ENCODE measurements at places on chromosomes 3 and 15.

DNA sequence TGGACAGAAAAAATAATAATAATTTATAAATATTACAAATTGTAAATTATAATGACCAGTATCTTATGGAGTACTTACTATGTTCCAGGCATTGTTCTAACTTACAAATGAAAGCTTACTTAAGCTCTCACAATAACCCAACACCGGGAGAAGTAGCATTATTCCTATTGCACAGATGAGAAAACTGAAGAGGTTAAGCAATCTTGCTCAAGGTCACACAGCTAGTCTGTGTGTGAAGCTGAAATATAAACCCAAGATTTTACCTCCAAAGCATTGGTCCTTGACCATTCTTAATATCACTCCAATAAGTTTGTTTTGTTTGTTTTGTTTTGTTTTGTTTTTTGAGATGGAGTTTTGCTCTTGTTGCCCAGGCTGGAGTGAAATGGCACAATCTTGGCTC lies 43.1 kb downstream of the GBE1 start:
- no peak for DNase-seq

DNA sequence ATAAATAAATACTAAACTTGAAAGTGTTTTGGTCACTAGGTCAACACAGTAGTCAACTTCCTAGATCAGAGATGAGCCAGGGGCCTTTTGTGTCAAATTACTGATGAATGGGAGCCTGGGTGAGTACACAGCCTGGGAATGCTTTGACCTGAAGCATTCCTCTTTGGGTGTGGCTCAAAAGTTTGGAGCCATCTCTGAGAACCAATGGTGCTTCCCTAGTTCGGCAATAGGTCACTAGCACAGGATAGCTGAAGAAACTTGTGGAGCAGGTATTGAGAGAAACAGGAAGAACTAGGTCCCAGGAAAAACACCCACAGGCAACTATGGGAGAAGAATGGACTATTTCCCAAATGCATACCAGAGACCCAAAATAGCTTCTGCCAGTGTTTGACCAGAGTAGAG lies 56.6 kb upstream of the PLXND1 start:
- DNase-seq: no peak

DNA sequence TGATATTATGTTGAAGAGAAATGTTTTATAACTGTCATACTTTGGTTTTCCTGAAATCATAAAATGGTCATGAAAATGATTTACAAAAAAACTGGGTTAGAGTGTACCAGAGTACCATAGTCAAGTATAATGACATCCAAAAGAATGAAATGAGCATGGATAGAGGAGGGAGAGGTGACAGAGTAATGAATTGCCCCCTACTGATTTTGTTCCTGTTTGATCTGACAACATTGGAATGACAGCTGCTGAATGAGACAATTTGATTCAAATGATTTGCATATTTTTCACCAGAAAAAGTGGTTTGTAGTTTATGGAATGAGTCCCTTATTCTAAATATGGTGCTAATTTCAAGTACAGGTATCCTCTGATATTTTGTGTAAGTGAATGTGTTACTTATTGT lies 271.7 kb downstream of the CNTN4 start:
- DNase-seq: no peak

DNA sequence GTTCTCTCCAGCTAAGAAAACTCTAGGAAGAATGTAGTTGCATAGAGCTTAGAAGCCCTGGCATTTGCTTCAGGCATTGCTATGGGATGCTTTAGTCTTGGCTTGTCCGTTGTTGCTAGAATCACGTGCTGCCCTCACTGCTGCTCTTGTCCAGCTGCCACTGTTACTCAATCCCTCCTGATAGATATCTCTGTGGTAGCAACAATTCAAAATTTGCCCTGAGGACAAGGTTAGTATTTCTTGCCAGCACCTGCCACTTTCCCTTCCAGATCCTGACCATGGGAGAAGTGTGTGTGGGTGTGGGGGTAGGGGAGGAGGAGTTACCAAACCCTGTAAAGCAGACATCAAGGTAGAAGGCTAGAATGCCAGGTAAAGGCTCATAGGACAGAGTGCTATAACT lies 113.8 kb downstream of the PPM1L start:
- no peak for DNase-seq

DNA sequence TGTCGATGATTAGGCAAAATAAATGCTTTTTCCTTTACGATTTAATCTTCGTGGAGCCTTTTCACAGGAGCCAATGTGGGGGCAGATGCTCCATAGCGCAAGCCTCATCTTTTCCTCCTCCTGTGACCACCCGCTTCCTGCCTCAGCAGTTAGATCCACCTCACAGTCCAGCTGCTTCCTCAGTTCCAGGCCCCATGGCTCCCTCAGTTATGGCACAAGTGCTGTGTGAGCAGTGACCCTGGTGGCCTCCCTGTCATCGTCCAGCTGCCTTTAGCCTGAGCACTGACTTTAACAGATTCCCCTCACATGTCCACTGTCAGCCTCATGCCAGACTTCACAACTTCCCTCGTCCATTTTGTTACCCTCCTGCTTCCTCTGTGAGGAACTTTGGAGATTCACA lies 424.6 kb upstream of the GBE1 start:
- no peak for DNase-seq

DNA sequence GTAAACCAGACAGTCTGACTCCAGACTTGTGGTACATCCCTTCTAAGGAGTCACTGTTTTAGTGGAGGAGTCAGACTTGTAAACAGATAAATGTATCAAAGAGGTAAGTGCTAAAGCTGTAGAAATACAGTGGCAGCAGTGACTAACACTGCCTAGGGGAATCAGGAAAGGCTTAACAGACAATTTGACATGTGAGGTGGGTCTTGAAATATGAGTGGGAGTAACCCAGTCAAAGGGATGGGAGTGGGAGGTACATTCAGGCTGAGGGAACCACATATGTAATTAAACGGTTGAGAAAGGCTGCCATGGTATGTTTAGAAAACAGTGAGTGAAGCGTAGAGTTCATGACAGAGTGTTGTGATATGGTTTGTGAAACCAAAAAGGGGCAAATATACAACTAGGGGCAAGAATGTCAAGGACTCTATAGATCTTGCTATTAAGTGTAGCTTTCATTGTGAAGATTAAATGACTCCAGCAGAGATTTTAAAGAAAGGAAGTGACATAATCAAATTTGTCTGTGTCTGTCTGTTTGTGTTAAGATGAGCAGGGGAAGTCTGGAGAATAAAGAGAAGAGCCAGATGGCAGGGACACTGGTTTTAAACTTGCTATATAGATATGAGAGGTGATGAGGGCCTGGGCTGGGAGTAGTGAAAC lies 11.2 kb upstream of the ALCAM start:
- no peak for DNase-seq

DNA sequence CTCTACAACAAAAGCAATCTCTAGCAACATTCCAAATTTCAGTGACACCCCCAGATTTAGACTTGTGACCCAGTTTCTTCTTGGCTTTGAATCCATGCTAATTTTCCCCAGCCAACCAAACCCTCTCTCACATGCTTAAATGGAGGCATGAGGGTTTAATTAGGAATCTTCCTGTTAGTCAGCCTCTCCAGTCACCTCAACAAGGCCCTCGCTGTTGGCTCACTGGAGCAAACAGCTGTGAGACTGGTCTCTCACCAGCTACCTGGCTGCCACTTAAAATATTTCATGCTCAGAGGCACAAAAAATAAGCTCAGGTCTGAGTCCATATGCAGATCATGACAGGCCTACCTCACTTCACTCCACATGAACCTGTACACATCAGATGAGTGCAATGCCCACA lies 630.4 kb upstream of the ADAMTS9 start:
- no peak for DNase-seq

DNA sequence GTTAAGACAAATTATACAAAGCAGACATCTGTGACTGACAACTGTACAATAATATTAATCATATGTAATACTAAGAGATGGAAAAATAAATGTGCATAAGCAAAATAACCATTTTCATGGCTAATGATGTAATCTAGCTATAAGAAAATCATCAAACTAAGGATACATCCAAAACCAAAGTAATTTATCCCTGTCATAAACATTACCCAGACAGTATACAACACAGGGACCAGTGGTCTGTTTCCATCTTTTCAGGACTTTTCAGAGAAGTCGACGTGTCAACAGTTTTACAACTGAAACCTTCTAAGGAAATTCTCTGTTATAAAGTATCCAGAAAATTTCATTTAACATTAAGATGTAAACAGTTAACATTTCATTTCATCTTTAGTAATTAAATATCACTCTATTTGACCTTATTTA lies 11.0 kb downstream of the THBS1 start:
- no peak for DNase-seq

DNA sequence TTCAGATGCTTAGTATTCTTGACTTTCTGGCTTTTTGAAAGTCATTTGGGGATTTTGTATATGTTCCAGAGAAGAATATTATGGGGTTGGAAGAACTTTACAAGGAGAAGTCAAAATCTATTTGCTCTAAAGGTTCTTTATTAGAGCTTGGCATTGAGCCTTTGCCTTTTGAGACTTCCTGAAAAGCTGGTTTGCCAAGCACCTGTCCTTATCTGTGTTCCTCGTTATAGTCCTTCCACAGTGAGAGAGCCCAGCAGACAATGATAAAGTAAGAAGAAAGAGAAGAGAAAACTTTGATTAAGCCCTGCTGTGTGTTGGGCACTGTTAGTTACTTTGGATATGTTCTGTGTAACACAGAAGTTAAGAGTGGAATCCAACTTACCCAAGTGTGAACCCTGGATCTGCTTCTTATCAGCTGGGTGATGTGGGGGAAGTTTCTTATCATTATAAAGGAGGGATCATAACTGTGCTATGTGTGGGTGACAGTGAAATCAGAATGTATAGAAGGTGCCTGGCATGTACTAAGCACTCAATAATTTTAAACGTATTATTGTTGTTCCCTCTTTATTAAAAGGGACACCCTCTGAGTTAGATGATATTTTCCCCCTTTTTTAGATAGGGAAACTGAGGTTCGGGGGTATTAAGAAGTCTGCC lies 44.3 kb upstream of the POLR2M start:
- no peak for DNase-seq

DNA sequence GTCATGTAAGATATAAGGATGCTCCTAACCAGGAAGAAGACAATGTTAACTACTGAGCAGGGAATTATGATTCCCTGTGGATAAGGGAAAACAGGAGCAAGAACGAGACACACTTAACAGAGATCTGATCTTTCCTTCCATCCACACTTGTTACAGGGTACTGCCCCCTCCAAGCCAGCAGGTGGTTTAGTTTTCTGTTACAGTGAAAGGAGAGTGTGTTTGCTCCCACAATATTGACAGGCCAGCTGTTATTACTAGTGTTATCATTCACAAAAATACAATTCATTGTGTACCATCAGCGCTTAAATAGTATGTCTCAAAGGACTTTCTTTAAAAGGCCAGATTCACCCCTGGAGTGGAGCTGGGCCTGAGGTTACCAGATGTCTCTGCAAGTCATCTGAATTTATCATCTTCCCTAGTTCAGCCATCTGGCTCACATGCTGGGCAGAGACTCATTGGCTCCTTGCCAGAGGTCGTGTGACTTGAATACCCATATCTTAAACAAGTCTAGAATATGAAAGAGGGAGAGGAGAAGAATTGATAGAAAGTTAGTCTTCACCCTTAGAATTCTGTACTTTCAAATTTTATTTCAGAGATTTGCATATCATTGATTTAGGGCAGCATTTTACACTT lies 16.8 kb upstream of the FMN1 start:
- peak; percentile 39 for DNase-seq
